ENCODE measurements at places on chromosomes 7 and 10.

- DNase-seq: peak; percentile 60
These were observed 438.1 kb upstream of the GALNT17 start for GRCh38 chr7:70693686-70694433.

- DNase-seq: no peak
These were observed 286.8 kb upstream of the ZMIZ1 start for GRCh38 chr10:78781991-78782390.

DNA sequence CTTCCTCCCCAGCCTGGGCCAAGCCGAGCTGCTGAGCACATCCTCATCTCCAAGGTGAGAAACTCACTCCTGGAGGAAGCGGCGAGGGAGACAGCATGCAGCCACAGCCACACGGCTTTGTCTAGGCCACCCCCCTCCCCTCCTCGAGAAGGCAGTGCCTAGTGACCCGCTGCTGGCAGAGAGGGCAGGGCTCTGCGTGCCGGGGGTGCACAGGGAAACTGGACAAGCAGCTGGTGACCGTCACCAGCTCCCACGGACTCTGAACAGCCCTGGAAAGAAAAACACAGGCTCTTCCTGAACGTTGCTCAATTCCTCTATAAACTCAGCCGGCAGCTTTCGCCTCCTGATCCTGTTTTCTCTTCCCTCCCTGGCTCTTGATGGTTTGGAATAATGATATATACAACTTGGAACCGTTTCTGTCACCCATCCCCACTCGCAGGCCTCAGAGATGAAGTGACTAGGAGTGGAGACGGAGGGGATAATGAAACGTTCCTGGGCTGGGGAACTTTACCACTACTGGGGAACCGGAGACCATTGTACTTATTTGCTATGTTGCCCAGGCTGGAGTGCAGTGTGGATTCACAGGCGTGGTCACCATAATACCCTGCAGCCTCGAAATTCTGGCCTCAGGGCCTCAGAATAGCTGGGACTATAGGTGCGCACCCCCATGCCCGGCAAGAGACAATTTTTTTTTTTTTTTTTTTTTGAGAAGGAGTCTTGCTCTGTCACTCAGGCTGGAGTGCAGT is 19.3 kb downstream of the PAPOLB start:
- DNase-seq: no peak

- no peak for DNase-seq
These were observed 8.3 kb downstream of the FGF8 start for GRCh38 chr10:101767600-101767945.

DNA sequence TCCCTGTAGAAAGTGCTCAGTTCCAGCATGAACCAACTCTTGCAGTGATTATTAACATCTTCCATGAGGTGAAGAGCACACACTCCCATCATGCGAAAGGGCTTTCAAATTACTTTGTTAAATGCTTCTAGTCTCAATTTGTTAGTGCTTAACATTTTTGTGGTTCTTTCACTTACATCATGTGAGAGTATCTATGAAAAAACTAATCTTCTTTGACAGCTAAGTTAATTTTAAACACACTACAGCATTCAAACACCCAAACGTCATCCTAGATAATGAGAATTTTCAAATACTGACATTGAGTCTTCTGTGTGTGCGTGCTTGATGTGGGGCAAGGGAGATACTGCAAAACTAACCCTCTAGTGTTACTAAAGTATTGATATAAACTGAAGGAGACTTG is 84.8 kb downstream of the ETV1 start:
- DNase-seq: no peak

DNA sequence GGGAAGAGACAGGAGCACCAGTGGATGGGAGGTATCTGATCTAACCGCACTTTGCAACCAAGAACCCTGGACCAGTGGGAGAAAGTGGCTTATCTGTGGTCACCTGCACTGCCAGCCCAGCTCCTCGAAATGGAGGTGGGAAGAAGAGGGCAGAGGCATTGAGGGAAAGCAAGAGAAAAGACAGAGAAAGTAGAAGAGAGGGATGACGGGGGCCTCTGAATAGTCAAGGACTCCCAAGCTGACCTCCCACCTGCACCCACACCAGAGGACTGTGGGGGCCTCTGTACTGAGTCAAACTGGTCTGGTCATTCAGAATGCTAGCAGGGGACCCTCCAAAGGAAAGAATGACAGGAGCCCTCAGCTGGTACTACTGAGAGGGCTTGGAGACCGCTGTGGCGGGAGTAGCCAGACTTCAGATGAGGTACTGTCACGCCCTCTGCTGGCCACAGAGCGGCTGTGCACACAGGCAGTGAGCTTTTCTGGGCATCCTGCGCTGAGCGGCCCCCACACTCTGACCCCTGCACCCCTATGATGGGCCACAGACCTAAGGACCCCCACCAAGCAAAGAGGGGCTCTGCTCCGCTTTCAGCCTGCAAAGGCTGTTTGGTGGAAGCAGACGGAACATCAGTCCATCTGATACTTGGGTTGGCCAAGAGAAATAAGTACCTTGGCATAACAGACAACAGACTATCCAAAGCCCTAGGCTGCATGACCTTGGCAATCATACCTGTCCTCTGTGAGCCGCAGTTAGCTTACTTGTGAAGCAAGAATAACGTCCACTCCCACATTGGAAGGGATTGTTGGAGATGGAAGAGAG is 112.9 kb downstream of the COL13A1 start:
- DNase-seq: peak; percentile 7

DNA sequence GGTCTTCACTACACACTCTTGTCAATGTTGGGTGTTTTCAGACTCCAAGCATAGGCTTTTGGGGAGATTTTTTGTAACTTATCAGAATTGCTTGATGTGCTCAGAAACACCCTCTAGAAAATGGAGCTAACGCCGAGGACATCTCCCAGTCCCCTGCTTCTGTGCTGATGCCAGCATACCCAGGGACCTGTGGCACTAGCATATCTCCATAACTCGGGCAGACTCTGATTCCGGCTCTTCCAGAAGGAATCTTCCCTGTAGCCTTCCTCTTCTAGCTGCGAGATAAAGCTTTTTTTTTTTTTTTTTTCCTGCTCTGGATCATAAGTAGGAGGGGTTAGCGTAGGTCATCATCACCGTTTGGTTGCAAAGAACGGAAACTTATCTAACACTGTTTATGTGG is 434.4 kb downstream of the GALNT17 start:
- no peak for DNase-seq

Measured in activated T-helper 1 cell treated with Interleukin-2 at 50 U/mL for 16 hours (primary cell).